Activated CD4-positive, alpha-beta memory T cell treated with anti-CD3 and anti-CD28 coated beads for 36 hours (primary cell): ENCODE measurements at places on chromosomes 16 and 17.

GRCh38 chr17:82380860-82381702, 9.5 kb downstream of the UTS2R start:
- DNase-seq, result no peak

GRCh38 chr17:56594320-56595107, 1.0 kb downstream of the NOG start:
- DNase-seq, result peak; percentile 42

DNA sequence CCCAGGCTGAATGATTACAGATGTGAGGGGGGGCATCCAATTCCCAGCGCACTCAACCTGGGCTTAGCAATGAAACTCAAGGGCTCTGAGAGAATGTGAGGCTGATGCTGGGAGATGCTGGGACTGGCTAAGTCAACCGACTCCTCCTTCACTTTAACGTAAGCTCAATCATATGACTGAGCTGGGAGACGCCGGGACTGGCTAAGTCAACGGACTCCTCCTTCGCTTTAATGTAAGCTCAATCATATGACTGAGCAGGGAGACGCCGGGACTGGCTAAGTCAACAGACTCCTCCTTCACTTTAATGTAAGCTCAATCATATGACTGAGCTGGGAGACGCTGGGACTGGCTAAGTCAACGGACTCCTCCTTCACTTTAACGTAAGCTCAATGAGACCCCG, 179.4 kb downstream of the VPS53 start:
- DNase-seq, result no peak

GRCh38 chr17:51015145-51015558, 105.5 kb downstream of the SPAG9 start:
- no peak for DNase-seq

DNA sequence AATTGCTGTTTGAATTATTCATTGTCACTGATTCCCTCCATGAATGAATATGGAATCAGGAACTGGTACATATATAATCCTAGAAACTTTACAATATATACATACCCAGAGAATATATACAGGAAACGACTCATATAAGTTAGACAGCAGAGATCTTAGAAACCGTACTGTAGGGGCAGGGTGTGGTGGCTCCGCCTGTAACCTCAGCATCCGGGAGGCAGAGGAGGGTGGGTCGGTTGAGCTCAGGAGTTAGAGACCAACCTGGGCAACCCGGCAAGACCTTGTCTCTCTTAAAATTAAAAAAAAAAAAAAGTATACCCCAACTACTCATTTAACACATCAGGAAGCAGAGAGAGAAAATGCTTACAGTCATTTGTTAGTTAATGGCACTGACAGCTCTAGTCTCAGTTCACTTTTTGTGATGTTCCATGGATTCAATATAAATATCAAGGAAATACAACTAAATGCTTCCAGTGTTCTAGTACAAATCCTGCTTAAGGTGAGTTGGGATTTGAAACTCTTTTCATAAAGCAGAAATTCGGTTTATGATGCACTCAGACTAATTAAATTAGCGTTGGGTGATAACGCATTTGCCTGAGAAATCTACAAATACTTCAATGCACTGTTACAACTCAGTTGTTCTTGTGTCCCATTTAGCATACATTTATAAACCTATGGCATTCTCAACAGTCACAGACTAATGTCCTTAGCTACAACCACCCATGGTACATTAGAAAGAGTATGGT, 5.6 kb downstream of the GLG1 start:
- peak; percentile 83 for DNase-seq

DNA sequence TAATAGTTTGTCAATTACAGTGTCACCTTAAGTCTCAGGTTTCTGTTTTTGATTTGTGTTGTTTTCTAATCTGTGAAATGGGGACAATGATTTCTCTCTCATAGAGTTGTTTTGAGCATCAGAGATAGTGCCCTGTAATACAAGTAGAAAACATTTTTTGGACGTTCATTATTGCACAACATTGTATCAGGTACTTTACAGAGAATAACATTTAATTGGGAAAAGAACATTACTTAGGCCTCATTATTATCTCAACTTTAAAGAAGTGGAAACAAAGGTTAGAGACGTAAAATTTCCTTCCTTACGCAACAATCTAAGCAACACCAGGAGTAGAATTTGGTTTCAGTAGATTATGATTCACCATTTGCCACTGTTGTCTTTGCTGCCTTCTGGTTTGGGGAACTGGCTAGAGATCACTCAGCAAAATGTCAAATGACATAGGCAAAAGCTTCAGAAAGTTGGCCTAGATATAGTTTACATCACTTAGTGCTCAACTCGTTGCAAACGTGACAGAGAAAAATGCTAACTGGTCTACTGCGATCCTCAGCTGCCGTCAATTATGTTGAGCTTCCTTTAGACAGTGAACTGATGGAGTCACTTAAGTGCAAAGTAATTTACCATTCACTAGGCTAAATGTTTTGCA, 1026.8 kb downstream of the CDH11 start:
- DNase-seq, result no peak

DNA sequence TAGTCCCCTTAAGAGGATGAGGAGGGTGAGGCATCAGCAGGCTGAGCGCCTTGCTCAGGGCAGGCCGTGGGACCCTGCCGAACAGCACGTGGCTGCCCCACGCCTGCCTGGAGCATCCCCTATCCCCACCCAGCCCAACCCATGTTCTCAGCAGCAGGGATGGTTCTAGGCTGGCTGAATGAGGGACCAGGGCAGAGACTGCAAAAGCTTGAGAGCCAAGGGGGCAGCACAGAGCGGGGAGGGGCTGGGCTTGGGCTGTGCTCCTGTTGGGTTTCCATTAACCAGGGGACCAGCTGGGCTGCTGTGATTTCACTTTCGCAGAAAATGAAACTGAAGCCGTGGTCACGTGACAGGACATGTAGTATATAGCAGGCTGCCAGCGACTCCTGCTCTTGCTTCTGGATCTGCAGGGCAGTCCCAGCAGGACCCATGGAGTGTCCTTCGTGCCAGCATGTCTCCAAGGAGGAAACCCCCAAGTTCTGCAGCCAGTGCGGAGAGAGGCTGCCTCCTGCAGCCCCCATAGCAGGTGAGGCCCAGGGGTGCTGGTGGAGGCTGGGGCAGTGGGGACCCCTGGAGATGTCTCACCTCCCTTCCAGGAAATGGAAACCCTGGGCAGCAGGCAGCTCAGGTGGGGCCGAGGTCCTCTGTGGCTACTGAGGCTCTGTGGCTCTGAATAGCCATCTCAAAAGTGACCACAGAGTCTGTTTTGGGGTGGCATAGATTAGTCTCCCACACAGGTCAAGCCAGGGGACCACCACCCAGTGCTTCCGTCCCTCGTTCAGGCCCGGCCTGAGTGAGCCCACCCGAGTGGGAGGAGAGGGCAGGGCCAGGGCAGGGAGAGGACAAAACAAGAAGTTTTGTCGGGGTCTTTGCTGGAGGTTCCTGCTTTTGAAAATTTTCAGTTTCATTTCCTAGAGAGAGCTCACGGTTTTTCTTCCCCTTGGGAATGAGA, 2.9 kb downstream of the RNF213 start:
- DNase-seq, result peak; percentile 94

DNA sequence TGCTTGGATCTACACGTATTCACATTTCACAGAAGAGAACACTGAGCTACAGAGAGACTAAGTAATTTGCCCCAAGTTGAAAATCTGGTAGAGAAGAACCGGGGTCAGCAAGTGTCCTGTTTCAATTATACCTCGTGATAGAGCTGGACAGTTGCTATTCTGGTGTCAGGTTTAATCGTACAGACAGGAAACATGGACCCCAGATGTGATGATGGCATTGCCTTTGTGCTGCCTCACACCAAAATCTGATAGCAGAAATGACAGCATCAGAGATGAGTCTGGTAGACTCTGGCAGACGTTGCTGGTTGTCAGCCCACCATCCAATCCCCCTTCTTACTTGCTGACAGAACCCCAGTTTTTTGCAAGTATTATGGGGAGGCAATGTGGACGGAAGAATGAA, 112.1 kb upstream of the FOXF1 start:
- DNase-seq, result no peak

- DNase-seq, result no peak
These were observed 3.3 kb upstream of the HBM start for GRCh38 chr16:162271-162991.

- DNase-seq, result no peak
These were observed 326.7 kb downstream of the CDH13 start for GRCh38 chr16:82953517-82953916.

GRCh38 chr16:3595110-3595486, 16.3 kb downstream of the SLX4 start:
- DNase-seq, result no peak

GRCh38 chr17:82320956-82321927, 3.8 kb upstream of the CD7 start:
- DNase-seq, result peak; percentile 88

DNA sequence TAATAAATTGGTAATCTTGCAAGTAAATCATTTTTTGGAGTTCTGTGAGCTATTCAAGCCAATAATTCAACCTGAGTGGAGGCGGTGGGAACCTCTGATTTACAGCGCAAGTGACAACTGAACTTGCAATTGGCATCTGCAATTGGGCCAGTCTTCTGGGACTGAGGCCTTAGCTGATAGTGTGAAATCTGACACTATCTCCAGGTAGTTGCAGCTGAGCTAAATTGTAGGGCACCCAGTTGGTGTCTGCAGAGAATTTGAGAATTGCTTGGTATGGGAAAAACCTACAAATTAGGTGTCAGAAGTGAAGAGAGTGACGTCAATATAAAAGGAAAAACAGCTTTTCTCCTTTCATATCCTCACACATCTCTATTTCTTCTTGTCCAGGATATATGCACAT, 1633.6 kb upstream of the GOT2 start:
- no peak for DNase-seq

GRCh38 chr17:18076936-18077335, 10.8 kb upstream of the DRG2 start:
- DNase-seq, result no peak

DNA sequence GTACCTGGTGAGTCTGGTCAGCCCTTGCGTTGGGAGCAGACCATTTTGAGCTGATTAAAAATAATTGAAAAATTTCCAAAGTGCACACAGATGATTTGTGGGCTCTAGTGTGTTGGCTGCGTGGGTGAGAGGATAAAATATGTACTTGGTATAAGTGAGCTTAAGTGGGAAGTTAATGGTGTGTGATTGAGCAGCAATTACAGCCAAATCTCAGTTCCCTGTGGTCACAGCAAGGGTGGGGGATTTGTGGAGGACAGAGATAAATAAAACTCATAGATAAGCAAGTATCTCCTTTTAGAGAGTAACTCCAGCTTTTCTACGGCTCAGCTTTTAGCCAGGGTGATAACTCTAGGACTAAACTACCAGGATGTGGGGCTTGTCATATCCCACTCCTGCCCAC, 390.4 kb downstream of the UTP18 start:
- no peak for DNase-seq

DNA sequence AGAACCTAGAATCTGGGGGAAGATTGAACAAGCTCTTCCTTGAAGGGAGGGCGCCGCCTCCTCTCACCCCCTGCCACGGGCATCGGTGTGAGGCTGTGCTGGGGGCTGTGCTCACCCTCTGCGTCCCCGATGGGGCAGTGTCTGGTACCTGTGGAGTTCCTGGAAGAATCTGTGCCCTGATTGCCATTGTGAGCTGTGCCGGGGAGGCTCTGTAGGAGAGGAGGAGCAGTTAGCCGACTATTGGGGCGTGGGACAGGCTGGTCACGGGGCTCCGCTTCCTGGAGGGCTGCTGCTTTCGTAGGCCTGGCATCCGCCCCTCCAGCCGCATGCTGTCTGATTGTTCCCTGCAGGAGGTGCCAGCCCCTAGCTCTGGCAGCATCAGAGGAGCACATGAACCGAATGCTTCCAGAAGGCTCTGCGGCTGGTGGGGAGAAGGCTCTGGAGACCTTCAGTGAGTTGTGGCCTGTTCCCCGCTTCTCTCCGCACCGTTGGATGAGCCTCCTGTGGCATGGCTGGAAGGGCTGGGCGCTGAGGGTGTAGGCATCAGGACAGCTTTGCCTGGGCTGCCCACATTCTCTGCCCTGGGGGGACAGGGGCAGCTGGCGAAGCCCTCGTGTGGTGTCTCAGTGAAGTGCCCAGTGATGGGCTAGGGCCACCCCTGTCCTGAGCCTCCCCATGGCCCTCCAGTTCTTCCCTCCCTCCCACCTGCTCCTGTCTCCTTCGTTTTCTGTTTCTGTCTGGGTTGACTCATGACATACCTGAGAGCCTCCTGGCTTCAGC, 86.9 kb downstream of the SEC14L1 start:
- no peak for DNase-seq

DNA sequence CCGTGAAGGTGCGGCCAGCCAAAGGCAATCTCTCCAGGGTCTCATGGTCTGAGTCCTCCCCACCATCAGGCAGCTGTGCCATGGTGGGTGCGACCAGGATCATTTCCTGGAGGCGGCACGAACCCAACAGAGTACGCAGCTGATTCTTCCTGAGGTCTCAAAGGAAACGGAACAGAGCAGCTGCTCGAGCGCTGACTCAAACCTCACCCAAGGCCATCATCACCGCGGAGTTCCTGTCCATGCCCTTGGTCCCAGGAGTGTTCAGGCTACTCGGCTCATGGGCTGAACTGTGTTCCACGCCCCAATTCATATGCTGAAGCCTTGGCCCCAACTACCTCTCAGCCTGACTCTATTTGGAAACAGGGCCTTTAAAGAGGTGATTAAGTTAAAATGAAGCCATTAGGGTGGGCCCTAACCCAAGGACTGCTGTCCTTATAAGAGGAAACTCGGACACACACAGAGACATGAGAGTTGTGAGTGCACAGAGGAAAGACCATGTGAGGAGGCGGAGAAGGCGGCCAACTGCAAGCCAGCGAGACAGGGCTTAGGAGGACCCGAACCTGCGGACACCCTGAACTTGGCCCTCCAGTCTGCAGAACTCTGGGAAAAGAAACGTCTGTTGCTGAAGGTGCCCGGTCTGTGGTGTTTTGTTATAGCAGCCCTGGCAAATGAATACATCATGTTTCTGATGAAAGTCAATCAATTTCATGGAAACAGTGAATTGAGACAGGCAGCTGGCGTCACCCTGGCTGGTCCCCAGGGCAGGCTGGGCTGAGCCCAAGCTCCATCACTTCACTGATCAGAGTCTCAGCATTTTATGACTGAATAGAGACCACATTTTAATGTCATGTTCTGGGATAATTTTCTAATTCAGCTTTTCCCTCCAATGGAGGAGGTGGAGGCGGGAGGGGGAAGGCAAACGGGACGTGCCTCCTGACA, 13.7 kb downstream of the MXRA7 start:
- DNase-seq, result no peak

DNA sequence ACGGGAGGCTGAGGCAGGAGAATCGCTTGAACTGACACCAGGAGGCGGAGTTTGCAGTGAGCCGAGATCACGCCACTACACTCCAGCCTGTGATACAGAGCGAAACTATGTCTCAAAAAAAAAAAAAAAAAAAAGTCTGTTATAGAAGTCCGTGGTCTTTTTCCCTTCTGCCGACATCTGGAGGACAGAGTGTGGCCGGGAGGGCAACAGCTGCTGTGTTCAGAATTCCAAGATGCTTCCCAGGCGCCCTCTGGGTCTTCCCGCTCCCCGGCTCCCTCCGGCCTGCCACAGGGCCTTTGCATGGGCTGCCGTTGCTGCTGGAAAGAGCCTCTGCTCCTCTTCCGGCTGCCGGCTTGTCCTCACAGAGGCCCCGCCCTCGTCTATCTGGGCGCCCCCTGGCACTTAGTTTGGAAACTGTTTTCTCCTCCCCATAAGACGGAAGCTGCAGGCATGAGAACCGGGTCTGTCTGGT, 2.4 kb upstream of the CACNA1H start:
- peak; percentile 56 for DNase-seq
